WERI-Rb-1 (cell line): ENCODE measurements at places on chromosomes 1 and 21.
A peak's percentile ranks its signal among the peaks of the same experiment; 100 is the strongest.

- no peak for DNase-seq
Measured at GRCh38 chr1:59595774-59596173, 219.0 kb upstream of the HOOK1 start.

DNA sequence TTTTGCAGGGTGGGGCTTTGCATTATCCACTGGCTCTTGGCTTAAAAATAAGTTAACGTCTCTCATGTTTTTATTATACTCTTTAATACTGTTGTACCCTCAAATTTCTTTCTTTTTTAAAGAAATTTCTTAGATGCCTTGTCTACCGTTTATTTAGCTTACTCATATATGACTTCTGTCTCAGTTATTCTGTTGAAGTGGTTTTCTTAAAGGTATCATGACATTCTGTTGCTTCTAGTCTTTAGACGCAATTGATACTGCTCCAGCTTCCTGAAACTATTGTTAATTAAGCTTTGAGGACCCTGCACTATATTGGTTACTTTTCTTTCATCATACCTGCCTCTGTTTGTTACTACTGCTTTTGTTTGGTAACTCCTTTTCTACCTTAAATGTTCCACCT is 11.7 kb downstream of the PKN2 start:
- DNase-seq = no peak

GRCh38 chr1:94228640-94229375 is 8.6 kb downstream of the ARHGAP29 start:
- no peak for DNase-seq

DNA sequence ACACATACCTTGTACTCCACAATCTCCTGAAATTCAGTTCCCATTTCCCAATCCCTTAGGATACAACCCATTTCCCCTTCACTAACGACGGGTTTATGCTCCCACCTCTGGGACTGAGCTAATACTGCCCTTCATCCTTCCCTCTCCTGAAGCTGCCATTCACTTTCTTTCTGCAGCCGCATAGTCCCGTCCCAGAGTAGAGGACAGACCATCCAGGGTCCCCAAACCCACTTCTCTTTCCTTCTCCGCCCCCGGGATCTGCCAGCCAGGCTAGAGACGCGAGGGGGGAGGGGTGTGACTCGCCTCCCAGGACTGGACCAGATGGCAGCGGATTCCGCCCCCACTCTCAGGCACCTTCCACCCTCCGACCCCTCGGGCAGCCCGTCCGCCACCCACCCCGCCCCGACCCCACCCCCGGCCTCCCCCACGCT is 679 bp downstream of the ABL2 start:
- peak; percentile 91 for DNase-seq

DNA sequence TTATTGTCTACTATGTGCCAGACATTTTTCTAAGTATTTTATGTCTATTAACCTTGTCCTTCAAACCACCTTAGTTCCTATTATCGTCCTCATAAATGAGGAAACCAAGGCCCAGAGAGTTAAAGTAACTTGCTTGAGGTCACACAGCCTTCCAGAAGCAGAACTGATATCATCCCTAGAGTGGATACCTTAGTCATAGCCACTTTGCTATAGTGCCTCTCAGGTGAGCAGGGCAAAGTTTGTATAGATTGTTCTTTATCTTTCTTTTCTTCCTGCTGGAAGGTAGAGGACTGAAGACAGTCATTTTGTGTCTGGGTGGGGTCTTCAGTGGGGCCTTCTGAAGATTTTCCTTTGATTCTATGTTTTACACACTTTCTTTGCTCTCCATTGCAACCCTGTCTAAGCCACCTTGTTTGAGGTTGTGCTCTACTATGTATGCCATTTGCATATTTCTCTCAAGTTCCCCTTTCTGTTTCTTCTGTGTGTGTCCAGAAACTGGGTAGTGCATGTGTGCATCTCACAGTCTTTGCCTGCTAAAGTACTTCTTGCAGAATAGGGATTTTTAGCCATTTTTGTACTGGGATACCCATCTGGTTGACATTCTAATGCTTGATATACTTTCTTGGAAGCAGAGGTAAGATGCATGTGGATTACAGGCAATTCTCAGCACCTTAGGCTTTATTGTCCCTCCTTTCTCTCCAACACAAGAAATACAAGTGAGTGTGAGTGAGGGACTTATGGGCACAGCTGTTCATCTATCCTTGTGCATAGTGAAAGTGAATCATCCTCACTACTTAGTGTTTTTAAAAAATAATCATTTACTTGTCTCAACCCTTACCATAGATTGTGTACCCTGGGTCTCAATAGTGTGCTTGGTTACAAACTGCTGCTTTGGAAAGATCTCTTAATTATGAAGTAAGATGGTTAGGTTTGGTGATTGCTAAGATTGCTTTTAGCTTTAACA is 207.6 kb upstream of the HMCN1 start:
- DNase-seq = no peak

DNA sequence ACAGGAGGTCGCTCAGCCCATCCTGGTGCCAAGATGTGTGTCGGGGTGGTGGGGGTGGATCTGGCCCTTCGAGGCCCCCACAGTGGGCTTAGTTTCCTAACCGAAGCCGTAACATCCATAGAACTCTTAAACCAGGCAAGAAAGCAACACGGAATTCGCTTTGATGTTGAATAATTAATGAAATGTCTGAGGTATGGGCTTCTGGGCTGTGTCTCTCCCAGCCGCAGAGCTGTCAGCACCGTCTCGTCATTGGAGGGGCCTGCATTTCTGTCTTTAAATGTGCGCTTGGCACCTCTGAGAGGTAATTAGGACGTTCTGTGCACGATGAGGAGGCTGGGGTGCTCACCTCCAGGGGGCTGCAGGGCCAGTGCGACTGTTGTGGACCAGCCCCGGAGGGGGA is 13.3 kb upstream of the PLCH2 start:
- no peak for DNase-seq
